ENCODE measurements at places on chromosomes 1 and 21.

DNA sequence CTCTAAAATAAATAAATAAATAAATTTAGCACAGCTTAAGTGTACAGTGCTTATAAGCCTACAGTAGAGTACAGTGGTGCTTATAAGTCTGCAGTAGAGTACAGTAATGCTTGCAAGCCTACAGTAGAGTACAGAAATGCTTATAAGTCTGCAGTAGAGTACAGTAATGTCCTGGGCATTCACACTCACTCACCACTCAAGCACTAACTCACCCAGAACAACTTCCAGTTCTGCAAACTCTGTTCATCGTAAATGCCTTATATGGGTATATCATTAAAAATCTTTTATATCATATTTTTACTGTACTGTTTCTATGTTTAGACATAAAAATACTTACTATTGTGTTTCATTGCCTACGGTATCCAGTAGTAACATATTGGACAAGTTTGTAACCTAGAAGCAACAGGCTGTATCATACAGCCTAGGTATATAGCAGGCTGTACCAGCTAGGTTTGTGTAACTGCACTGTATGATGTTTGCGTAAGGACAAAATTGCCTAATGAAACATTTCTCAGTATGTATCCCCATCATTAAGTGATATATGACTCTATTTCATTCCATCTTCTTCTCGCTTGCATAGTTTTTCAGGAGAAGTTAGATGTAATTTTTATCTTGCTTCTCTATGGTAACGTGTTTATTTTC, 14.0 kb upstream of the S100B start:
- H3K4me1 ChIP-seq: peaks cover 7% of the 10 kb centered on the region
- DNase-seq: no peak
- H3K4me3 ChIP-seq: no peak overlapping the region

DNA sequence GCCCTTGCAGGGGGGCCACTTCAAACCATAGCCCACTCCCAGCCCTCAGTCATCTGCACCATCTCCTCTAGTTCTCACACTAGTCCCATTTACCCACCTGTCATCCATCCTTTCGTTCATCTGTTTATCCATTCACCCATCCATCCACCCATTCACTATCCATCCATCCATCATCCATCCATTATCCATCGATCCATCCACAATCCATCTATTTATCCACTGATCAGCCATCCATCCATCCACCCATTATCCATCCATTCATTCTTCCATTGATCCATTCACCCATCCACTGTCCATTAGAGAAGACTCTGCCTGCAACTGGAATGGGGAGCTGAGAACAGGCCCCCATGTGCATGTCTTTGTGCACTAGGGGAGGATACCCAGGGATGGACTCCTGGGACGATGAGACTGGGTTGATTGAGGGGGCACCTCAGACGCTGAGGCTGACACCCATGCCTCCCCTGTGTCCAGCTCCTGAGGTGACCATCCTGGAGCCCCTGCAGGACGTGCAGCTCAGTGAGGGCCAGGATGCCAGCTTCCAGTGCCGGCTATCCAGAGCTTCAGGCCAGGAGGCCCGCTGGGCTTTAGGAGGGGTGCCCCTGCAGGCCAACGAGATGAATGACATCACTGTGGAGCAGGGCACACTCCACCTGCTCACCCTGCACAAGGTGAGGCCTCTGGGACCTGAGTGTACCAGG, 97.9 kb downstream of the TRIM11 start:
- no peaks in the 10 kb centered on the region for H3K36me3 ChIP-seq
- H3K4me1 ChIP-seq: no peaks in the 10 kb centered on the region
- H3K27me3 ChIP-seq: peaks cover 8% of the 10 kb centered on the region
- DNase-seq: no peak

DNA sequence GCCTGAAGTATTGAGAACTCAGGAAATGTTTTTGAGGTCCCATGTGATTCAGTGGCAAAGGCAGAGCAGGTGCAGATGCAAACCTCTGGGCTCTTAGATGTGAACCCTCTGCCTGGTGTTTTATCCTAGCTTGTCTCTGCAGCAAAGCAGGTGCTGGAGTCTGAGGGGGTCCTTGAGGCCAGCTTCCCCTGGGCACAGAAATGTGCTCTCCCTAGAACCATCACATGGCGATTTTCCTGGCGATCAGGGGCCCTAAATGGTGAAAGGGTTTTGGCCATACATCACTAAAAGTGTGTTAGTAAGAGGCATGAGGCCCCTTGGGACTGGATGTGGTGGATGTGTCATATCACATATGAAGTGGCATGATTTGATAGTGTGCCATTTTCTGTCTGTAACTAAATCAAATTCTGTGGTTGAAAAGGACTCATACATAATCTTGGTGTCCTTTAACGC, 144.8 kb downstream of the ST6GALNAC3 start:
- no peaks in the 10 kb centered on the region for H3K27me3 ChIP-seq
- DNase-seq: no peak
- H3K36me3 ChIP-seq: no peaks in the 10 kb centered on the region
- no peak overlapping the region for H3K4me3 ChIP-seq

DNA sequence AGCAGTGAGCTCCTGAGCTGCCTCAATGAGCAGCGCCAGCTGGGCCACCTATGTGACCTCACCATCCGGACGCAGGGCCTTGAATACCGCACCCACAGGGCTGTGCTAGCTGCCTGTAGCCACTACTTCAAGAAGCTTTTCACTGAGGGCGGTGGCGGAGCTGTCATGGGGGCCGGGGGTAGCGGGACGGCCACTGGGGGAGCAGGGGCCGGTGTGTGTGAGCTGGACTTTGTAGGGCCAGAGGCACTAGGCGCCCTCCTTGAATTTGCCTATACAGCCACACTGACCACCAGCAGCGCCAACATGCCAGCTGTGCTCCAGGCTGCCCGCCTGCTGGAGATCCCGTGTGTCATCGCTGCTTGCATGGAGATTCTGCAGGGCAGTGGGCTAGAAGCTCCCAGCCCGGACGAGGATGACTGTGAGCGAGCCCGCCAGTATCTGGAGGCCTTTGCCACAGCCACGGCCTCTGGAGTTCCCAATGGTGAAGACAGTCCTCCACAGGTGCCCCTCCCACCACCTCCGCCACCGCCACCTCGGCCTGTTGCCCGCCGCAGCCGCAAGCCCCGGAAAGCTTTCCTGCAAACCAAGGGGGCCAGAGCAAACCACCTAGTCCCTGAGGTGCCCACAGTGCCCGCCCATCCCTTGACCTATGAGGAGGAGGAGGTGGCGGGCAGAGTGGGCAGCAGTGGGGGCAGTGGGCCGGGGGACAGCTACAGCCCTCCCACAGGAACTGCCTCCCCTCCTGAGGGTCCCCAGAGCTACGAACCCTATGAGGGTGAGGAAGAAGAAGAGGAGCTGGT, 12.3 kb downstream of the ZBTB7B start:
- DNase-seq: peak; percentile 59
- peaks cover 59% of the 10 kb centered on the region for H3K4me1 ChIP-seq
- H3K27ac ChIP-seq: no peak overlapping the region
- H3K36me3 ChIP-seq: peaks cover 5% of the 10 kb centered on the region
- H3K4me3 ChIP-seq: no peak overlapping the region

- H3K27ac ChIP-seq: peak within 1 kb of the TSS; percentile 95
- peak; percentile 99 for DNase-seq
- H3K4me1 ChIP-seq: peaks cover 23% of the 10 kb centered on the region
- H3K4me3 ChIP-seq: peak within 1 kb of the TSS; percentile 93
These were observed at the start of gene XPR1 for GRCh38 chr1:180631766-180632325. TSS of gene XPR1 (plus strand) at chr1:180632022. CDS start at chr1:180632202, 180 bp downstream.

GRCh38 chr1:81915937-81916336, 115.2 kb downstream of the ADGRL2 start:
- no peaks in the 10 kb centered on the region for H3K36me3 ChIP-seq
- H3K27me3 ChIP-seq: no peaks in the 10 kb centered on the region
- peaks cover 23% of the 10 kb centered on the region for H3K4me1 ChIP-seq
- DNase-seq: no peak
- H3K27ac ChIP-seq: no peak overlapping the region

- no peaks in the 10 kb centered on the region for H3K27me3 ChIP-seq
- DNase-seq: no peak
- H3K36me3 ChIP-seq: no peaks in the 10 kb centered on the region
- H3K4me3 ChIP-seq: peak overlapping the region; percentile 1
- no peaks in the 10 kb centered on the region for H3K4me1 ChIP-seq
These were observed 38.9 kb upstream of the ZBTB18 start for GRCh38 chr1:244012202-244012601.

DNA sequence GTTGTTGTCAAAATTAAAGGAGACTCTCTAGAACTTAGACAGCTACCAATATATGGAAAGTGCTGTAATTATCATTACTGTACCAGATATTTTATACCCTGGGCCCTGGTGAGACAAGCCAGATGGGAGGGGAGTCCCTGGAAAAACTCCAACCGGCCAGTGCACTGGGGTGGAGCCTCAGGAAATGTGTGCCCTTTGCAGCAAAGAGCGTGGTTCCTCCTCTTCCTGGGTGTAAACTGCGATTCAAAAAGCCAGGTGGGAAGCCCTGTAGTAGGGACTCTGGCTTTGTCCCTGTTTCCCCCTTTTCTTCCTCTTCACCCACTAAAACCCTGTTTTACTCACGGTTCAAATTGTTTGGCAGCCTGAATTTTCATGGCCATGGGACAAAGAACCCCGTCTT, 812.3 kb downstream of the PLA2G4A start:
- DNase-seq: no peak
- no peaks in the 10 kb centered on the region for H3K36me3 ChIP-seq
- no peak overlapping the region for H3K27ac ChIP-seq
- no peaks in the 10 kb centered on the region for H3K4me1 ChIP-seq
- H3K27me3 ChIP-seq: no peaks in the 10 kb centered on the region

- no peaks in the 10 kb centered on the region for H3K4me1 ChIP-seq
- H3K36me3 ChIP-seq: no peaks in the 10 kb centered on the region
- DNase-seq: no peak
- no peak overlapping the region for H3K4me3 ChIP-seq
- no peaks in the 10 kb centered on the region for H3K27me3 ChIP-seq
- H3K27ac ChIP-seq: no peak overlapping the region
These were observed 36.1 kb upstream of the RUNX3 start for GRCh38 chr1:24966121-24966723.

- no peaks in the 10 kb centered on the region for H3K36me3 ChIP-seq
- DNase-seq: no peak
- no peak overlapping the region for H3K27ac ChIP-seq
- H3K4me1 ChIP-seq: no peaks in the 10 kb centered on the region
These were observed 251.5 kb downstream of the PTPRC start for GRCh38 chr1:198890214-198890930.

GRCh38 chr1:17310068-17310640, 2.2 kb downstream of the PADI4 start:
- peak; percentile 24 for DNase-seq
- no peak overlapping the region for H3K4me3 ChIP-seq
- peaks cover 36% of the 10 kb centered on the region for H3K27me3 ChIP-seq
- no peaks in the 10 kb centered on the region for H3K36me3 ChIP-seq
- H3K27ac ChIP-seq: no peak overlapping the region
- no peaks in the 10 kb centered on the region for H3K4me1 ChIP-seq

GRCh38 chr1:66931590-66931989, 6.8 kb downstream of the MIER1 start:
- H3K4me1 ChIP-seq: peaks cover 42% of the 10 kb centered on the region
- peak overlapping the region; percentile 98 for H3K27ac ChIP-seq
- H3K36me3 ChIP-seq: no peaks in the 10 kb centered on the region

DNA sequence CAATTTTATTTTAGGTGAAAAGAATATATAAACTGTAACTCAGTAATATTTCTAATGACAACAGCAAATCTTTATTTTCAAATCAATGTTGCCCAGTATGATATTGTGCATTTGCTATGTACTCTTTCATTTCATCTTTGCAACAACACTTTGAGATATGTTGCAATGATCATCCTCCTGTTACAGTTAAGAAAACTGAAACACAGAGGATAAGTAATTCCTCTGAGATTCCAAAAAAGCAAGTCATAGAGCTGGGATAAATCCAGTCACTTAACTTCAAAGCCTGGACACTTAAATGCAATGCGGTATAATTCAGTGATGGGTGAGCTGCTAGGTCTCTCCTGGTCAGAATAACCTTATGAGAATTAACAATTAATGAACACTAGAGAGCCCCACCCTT, 48.6 kb upstream of the EXO1 start:
- H3K4me3 ChIP-seq: no peak overlapping the region
- H3K4me1 ChIP-seq: no peaks in the 10 kb centered on the region
- no peak for DNase-seq
- no peaks in the 10 kb centered on the region for H3K36me3 ChIP-seq

DNA sequence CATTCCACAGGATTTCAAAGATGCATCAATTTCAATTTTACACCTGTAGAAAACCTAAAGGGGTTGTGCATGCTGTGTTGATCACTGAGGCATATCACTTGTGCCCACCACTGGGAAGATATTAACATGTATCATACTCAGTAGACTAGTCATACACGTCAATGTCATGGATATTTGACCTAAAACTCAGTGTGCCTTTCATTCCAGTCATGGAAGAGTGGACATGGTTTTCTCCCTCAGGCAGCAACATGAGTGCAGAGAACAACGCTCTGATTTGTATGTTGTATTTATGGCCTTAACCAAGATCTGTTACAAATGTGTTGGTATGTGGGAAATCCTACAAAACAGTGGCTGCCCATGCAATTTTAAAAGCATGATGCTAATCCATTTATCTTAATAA, 6.1 kb upstream of the C1orf53 start:
- H3K4me1 ChIP-seq: no peaks in the 10 kb centered on the region
- peaks cover 8% of the 10 kb centered on the region for H3K27me3 ChIP-seq
- H3K4me3 ChIP-seq: no peak overlapping the region
- H3K36me3 ChIP-seq: no peaks in the 10 kb centered on the region
- no peak overlapping the region for H3K27ac ChIP-seq

DNA sequence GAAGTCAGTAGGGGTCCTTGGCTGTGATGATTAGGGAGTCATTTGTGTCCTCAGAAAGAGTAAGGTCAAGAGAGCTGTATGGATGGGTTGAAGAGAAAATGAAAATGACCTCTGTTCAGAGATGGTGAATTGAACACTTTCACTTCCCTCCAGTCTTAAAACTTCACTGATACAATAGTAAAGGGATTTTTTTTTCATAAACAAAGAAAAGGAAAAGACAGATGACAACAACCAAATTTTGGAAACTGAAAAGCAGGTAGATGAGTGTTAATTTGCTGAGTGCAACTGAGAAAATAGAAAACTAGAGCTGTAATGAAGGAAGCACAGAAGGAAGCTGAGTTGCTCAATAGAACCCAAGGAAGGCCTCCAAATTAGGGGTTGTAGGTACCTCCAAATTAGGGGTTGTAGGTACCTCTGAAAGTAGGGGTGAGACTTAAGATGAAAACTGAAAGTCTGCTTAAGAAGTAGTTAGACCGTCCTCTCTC, 14.8 kb upstream of the S1PR1 start:
- H3K27me3 ChIP-seq: no peaks in the 10 kb centered on the region
- peaks cover 5% of the 10 kb centered on the region for H3K4me1 ChIP-seq
- H3K27ac ChIP-seq: no peak overlapping the region
- H3K36me3 ChIP-seq: no peaks in the 10 kb centered on the region
- DNase-seq: no peak
- no peak overlapping the region for H3K4me3 ChIP-seq

DNA sequence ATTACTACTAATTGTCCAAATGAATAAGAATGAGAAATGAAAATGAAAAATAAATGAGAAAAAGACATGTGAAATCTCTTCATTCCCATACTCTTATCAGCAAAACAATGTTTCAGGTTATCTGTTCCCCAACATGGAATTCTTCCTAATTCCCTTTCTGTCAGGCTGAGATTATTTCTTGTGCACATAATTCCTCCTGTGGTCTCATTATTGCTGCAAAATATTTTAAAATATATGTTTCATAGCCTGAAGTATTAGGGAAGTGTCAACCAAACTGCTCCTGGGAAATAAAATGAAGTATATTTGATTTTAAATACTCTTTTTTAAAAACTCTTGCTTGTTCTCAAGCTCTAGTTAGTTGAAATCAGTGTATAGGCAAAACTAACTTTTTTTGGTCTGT, 314.9 kb downstream of the USP25 start:
- H3K4me1 ChIP-seq: no peaks in the 10 kb centered on the region
- no peaks in the 10 kb centered on the region for H3K36me3 ChIP-seq
- no peak for DNase-seq
- no peaks in the 10 kb centered on the region for H3K27me3 ChIP-seq
- H3K27ac ChIP-seq: no peak overlapping the region

Data from sigmoid colon (tissue), 7 donors.